ENCODE measurements at places on chromosomes 11 and 22. TPM values are rescaled to one million over a fixed set of nuclear protein-coding genes. Genes with fewer than 3 reads are reported as not detected.

GRCh38 chr11:44088377-44088776, 7.1 kb upstream of the EXT2 start:
- H3K4me3 ChIP-seq, result no peak overlapping the region
- peaks cover 16% of the 10 kb centered on the region for H3K36me3 ChIP-seq
- no peak for DNase-seq
- no peak overlapping the region for H3K27ac ChIP-seq

- H3K27me3 ChIP-seq, result no peaks in the 10 kb centered on the region
- peaks cover 53% of the 10 kb centered on the region for H3K4me1 ChIP-seq
- peak within 1 kb of the TSS; percentile 94 for H3K27ac ChIP-seq
Measured at GRCh38 chr11:65558002-65558929, at the start of gene LTBP3. Gene LTBP3 (minus strand): TSS chr11:65558359. CDS start chr11:65557959, 400 bp downstream.

DNA sequence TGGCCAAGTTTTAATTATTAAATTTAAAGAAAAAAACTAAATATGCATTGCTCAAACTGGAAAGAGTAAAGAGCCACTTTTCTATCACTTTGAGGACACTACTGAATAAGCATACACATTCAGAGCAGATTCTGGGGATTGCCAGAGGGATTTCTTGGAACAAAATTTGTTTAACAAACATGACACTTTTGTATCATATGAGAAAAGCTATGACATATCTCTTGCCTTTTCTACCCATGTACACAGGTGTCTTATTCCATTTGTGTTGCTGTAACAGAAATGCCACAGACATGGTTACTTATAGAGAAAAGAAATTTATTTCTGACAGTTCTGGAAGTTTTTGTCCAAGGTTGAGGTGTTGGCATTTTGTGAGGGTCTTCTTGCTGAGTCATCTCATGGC, 13.5 kb upstream of the USP28 start:
- H3K4me1 ChIP-seq, result no peaks in the 10 kb centered on the region
- H3K36me3 ChIP-seq, result no peaks in the 10 kb centered on the region
- H3K27ac ChIP-seq, result no peak overlapping the region
- DNase-seq, result no peak
- H3K4me3 ChIP-seq, result no peak overlapping the region

- no peak overlapping the region for H3K27ac ChIP-seq
- H3K4me3 ChIP-seq, result no peak overlapping the region
- DNase-seq, result no peak
- H3K36me3 ChIP-seq, result no peaks in the 10 kb centered on the region
Measured at GRCh38 chr11:69554849-69555248, 73.4 kb downstream of the LINC01488 start.

- no peaks in the 10 kb centered on the region for H3K27me3 ChIP-seq
- H3K36me3 ChIP-seq, result no peaks in the 10 kb centered on the region
- no peak for DNase-seq
- H3K4me1 ChIP-seq, result no peaks in the 10 kb centered on the region
- H3K4me3 ChIP-seq, result no peak overlapping the region
- H3K27ac ChIP-seq, result no peak overlapping the region
Measured at GRCh38 chr11:42975180-42975529, 336.6 kb upstream of the API5 start.

GRCh38 chr11:6927030-6927617, 898 bp downstream of the ZNF215 start:
- peaks cover 3% of the 10 kb centered on the region for H3K36me3 ChIP-seq
- no peak for DNase-seq
- peaks cover 26% of the 10 kb centered on the region for H3K4me1 ChIP-seq
- H3K4me3 ChIP-seq, result peak overlapping the region; percentile 86
- H3K27me3 ChIP-seq, result peaks cover 26% of the 10 kb centered on the region

- no peaks in the 10 kb centered on the region for H3K27me3 ChIP-seq
- peak; percentile 23 for DNase-seq
- H3K36me3 ChIP-seq, result peaks cover 44% of the 10 kb centered on the region
- no peak overlapping the region for H3K4me3 ChIP-seq
Measured at GRCh38 chr22:41822317-41823057, 10.4 kb upstream of the SREBF2 start.

GRCh38 chr11:123246749-123247495, 51.9 kb upstream of the CLMP start:
- no peak overlapping the region for H3K4me3 ChIP-seq
- DNase-seq, result peak; percentile 71

GRCh38 chr22:31841078-31841827, 87.4 kb downstream of the DEPDC5 start:
- H3K4me3 ChIP-seq, result no peak overlapping the region
- H3K27me3 ChIP-seq, result no peaks in the 10 kb centered on the region
- peaks cover 44% of the 10 kb centered on the region for H3K36me3 ChIP-seq
- no peak for DNase-seq

DNA sequence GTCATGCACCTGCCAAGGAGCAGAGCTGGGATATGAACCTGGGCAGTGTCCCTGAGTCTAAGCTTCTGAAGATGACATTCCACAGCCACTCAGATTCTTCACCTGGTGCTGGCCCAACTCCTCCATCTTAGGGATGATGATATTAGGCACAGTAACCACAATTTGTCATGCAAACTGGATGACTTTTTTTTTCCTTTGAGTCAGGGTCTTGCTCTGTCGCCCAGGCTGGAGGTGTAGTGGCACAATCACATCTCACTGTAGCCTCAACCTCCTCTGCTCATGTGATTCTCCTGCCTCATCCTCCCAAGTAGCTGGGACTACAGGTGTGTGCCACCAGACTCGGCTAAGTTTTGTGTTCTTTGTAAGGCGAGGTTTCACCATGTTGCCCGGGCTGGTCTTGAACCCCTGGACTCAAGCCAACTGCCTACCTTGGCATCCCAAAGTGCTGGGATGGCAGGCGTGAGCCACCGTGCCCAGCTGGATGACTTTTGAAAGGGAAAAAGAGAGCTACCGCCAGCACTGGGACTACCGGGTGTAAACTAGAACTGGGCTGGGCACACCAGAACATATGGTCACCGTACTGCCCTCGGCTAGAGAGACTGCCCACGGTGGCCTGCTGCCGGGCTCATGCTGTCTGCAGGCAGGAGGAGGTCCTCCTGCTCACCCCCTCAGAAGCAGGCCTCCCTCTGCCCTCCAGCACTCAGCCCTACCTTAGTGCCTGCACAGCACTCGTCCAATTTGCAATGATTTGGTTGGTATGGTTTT, 77.7 kb downstream of the NAT10 start:
- H3K4me3 ChIP-seq, result no peak overlapping the region
- H3K27me3 ChIP-seq, result peaks cover 2% of the 10 kb centered on the region
- H3K4me1 ChIP-seq, result peaks cover 29% of the 10 kb centered on the region
- no peak for DNase-seq

The DDX17 gene
- total RNA-seq, result 358 TPM

The MRGPRF gene
- not detected for total RNA-seq
